ENCODE measurements at places on chromosomes 12 and 14.

DNA sequence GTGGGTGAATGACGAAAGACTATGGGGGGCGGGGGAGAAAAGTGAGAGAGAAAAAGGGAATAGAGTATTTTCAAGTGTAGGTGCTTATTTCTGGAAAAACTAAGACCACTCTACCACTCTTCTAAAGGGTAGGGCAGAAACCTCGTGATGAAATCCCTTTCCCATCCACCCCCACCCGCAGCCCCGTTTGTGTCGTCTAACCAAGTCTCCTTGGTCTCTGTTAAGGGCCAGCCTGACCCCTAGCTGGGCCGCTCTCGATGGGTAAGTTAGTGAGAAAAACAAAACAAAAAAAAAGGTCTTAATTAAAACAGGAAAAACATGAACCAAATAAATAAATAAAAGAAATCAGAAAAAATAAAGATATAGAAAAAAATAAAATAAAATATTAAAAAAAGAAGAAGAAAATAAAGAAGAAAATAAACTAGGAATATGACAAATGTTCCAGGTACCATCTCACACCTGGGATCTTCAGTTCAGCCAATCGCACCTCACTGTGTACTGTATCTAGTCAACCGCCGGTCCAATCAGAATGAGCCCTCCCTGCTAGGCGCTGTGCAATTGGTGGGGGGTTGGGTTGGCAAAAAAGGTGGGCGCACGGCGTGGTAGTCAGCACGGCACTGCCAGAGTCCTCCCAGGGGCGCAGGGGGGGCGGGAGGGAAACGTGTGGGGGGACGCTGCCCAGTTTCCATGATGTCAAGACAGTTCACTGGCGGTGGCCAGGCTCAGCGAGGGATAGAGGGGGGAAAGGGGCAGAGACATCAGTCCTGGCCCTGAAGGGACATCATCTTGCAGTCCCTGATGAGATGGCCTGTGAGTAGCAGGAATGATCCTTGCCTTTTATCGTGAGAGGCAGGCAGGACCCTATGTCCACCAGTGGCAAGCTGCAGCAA is 9.8 kb upstream of the CDH24 start:
- DNase-seq = no peak

DNA sequence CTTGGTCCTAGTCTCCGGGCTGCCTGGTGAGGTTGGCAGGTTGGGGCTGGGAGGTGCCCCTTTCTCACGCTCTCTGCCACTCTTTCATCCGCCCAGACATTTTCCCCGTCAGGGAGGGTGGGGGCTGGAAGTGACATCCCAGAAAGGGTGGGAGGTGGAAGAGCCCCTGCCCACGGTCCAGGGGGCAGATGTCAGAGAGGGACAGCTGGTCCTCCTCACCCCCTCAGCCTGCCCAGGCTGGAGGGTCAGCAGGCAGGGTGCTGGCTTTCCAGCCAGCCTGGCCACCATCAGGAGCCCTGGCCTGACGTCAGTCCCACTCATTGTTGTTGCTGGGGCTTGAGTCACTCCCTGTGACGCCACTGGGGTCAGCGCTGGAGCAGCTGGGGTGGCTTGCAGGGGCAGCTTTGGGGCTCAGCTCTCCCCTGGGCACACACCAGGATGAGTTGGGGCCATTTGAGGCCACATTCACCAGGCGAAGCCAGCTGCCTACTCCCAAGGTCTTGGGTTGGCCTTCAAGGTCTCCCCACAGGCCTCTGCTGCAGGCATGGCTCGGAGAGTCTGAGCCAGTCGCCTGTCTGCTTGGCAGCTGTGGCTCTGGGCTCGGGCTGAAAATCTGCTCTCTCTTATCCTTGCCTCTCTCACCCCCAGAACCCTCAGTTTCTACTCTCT is 5.7 kb upstream of the ATG101 start:
- no peak for DNase-seq

- peak; percentile 71 for DNase-seq
Observed at GRCh38 chr12:122921917-122922316, 26.0 kb upstream of the VPS37B start.

- no peak for DNase-seq
Observed at GRCh38 chr12:15520844-15521243, 198.5 kb downstream of the PTPRO start.

GRCh38 chr12:88360343-88360742 is 218.2 kb downstream of the TMTC3 start:
- DNase-seq = no peak

- peak; percentile 66 for DNase-seq
Observed at GRCh38 chr12:19440019-19440858, 947 bp downstream of the AEBP2 start.

- no peak for DNase-seq
Observed at GRCh38 chr12:114924946-114925475, 241.0 kb upstream of the TBX3 start.

GRCh38 chr14:65210118-65210821 is 108.0 kb upstream of the MAX start:
- DNase-seq = no peak

- DNase-seq = peak; percentile 47
Observed at GRCh38 chr12:1576410-1577241, 17.8 kb downstream of the FBXL14 start.

DNA sequence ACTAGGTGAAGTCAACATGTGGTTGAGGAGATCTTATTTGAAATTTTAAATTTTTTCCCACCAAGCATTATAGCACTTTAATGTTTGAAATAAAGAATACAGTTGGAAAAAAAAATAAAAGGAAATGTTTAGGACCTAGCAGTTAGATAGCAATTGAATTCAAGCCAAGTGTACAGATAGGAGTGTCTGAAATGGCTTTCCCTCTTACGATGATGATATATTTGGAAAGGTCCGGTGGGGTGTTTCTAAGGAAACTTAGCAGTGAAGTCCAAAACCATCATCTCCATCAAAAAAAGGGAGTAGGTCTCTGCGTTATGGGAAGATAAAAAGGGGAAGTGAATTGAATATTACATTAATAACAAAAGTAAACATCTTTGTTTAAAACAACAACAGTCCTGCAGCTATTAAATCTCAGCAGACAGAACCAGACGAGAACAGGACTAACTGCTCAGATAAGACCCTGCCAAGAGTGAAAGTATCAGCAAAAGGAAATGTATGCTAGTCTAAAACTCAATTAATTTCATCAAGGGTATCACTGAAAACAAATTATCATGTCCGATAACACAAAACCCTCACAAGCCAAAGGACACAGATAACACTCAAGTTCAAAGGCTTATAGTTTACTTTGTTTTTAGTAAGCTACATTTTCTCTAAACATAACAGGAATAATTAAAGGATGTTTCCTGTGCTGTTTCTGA is 242.0 kb downstream of the BMP4 start:
- no peak for DNase-seq

DNA sequence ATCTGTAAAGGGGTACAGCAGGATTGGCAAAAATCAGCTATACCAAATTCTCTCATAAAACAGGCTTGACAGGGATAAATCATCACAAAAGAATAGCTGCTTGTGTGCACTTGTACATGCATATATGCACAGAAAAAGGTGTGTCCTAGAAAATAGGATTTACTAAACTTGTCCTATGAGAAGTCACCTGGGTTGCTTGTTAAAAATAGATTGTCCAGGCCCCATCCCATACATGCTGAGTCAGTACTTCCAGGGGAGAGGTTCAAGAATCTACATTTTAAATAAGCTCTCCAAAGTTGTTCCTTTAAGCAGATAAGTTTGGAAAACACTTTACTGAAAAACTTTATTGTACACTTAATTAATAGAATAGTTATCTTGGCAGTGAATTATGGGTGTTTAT is 123.1 kb downstream of the ANO6 start:
- DNase-seq = no peak

GRCh38 chr14:65222440-65222858 is 120.1 kb upstream of the MAX start:
- peak; percentile 77 for DNase-seq

GRCh38 chr14:30521899-30522736 is 36.8 kb upstream of the G2E3 start:
- no peak for DNase-seq

- DNase-seq = no peak
Observed at GRCh38 chr12:1355396-1355795, 239.0 kb downstream of the FBXL14 start.

DNA sequence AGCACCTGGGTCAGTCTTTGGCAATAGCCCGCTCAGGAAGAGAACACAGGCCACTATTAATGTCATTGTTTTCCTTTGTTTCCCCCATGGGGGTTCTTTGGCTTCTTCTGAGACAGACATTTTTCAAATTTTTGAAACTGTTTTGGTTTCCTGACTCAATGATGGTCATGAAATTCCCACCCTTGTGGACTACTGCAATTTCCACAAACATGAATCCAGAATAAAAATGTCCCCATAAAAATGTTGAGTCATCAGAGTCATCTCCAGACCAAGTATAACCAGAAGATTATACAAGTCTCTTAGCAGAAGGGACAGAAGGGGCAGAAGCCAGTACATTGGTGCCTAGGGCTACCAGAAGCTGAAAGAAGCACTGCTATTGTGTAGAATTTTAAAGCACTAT is 29.1 kb downstream of the SLCO1A2 start:
- DNase-seq = no peak

DNA sequence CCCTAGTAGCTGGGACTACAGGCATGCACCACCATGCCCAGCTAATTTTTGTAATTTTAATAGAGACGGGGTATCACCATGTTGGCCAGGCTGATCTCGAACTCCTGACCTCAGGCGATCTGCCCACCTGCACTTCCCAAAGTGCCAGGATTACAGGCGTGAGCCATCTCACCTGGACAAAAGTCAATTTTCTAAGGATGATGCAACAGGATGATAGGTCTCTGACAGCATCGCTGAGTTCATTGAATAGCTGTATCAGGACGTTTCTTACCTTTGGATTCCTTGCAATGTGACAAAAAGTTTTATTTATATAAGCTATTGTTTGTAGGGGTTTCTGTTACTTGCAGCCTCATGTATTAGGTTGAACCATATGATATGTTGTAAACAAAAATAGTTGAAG is 55.5 kb upstream of the PCED1B start:
- DNase-seq = no peak

DNA sequence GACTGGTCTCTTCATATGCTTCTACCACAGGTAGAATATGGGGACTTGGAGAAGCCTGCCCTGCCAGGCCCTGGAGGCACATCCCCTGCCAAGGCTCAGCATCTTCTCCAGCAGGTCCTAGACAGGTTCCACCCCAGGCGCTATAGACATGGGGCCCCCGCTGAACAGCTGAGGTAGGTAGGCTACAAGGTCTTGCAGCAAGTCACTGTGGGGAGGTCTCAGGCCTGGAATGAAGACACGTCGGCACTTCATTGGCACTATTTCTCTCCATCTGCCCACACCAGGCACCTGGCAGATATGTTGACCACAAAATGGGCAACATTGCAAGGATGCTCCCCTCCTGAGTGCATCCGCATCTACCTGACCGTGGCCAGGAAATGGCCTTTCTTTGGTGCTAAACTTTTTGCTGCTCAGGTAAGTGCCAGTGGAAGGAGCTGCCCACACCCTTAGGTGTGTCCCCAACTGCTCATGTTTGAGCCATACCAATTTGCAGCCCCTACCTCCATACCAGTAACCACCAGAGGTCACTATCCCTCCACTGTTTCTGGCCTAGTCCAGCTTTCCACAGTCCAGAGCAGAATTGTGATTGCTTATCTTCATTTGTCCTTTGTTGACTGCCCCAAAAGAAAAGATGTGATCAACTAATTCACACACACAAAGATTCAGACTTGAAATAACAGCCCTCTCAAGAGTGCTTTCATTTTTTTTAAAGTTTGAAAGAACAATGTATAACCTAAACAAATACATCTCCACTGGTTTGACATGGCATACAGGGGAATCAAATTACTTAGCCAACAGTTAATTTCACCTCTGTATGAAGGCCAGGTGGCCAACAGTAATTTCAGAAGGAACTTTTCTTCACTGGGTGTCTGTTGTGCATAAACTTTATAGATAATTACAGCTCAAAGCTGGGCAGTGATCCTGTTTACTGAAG is 16.1 kb downstream of the PIGH start:
- DNase-seq = peak; percentile 40

DNA sequence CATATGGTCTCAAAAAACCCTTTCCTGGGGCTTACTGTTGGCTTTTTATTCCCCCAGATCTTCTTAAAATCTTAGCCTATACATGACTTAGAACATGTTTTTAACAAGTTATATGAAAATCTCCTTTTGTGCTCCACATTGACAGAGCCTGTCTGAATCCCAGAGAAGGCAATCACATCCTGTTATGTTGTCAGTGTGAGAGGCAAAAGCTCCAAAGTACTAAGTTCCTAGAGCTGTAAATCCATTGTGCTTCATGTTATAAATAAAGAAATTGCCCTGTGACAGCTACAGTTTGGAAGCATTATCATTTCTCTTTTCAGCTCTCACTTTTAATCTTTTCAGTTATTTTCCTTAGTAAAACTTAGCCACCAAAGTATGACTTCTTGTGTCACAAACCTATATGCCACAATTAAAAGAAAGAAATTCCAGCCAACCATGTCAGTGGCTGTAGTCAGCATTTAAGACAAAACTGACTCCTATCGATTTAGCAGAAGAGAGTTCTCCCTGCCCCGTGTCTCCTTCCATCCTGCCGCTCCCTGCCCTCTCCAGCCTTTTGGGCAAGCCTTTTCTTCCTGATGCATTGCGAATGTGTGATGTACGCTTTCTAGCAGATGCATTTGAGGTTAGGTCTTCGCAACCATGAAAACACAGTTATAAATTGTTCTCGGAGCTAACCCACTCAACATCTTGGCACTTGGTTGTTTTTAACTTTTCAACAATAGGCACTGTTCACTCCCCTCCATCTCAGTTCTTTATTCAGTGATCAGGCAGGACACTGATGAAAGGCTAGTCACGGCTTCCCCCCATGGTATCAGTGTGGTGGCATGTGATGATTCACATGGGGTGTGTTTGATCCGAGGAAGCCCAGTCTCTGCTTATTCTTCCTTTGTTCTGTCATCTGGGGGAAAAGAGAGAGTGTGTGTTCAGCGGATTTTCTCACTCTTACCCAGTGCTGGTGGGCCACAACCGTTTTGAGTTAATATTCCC is 143.5 kb downstream of the SSPN start:
- DNase-seq = no peak

- no peak for DNase-seq
Observed at GRCh38 chr12:77345336-77345735, 280.0 kb upstream of the E2F7 start.

- DNase-seq = no peak
Observed at GRCh38 chr14:99356031-99356608, 84.1 kb upstream of the BCL11B start.

DNA sequence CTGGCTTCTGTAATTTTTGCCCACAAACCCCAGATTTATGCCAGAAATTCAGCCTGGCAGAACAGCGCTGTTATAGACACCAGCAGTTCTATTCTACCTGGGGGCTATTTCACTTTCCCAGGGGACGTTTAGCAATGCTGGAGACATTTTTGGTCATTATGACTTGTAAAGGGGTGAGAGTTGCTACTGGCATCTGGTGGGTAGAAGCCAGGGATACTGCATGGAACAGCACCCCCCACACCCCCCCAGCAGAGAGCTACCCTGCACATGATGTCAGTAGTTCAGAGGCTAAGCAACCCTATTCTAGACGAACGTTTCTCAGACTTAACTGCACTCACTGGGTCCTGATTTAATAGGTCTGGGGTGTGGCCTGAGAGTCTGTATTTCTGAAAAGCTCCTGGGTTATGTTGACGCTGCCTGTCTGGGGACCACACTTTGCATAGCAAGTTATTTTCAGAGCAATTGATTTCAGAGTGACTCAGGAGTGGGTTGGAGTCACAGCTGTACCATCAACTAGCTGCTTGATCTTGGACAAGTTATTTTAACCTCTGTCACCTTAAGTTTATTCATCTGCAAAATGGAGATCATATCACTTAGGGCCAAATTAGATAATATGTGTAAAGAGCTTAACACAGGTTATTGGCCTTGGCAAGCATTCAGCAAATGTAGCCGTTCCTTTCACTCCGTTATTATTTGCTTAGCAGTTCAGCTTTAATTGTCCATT is 48.5 kb downstream of the CHST11 start:
- DNase-seq = no peak

GRCh38 chr12:85367936-85368335 is 87.9 kb downstream of the ALX1 start:
- DNase-seq = no peak
